ENCODE measurements at places on chromosomes 16 and 17.

DNA sequence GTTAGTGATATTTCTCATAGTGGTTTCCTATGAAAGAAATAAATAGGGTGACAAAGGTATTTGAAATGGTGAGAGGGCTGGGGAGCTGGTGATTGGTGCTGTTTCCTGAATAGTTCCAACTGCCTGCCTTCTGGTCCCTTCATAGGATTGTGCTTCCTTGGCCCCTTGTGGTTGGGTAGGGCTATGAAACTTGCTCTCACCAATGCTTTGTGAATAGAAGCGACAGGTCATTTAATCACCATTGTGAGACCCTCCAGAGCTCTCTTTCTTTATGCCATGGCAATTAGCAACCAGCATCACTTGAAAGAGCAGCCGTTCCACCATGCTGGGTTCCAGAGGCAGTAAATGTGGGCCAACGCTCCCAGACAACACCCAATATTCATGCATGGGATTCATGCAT lies 23.7 kb upstream of the WWOX start:
- no peak for DNase-seq

DNA sequence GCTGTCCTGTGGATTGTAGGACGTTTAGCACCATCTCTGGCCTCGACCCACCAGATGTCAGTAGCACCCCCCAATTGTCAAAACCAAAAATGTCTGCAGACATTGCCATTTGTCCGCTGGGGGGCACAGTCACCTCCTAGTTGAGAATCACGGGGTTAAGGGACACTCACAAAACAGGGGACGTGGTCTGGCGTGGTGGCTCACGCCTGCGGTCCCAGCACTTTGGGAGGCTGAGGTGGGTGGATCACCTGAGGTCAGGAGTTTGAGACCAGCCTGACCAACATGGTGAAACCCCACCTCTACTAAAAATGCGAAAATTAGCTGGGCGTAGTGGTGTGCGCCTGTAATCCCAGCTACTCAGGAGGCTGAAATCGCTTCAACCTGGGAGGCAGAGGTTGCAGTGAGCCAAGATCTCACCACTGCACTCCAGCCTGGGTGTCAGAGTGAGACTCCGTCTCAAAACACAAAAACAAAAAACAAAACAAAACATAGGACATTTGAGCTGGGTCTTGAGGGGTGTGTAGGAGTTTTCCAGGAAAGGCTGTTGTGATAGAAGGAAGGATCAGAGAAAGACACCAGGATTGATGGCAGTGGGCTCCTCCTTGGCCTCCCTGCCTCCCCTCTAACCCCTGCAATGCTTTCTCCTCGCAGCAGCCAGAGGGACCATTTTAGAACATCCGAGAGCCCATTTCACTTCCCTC lies 171.8 kb upstream of the GSE1 start:
- no peak for DNase-seq

- peak; percentile 39 for DNase-seq
These were observed 60.9 kb upstream of the TNRC6A start for GRCh38 chr16:24668481-24669061.

DNA sequence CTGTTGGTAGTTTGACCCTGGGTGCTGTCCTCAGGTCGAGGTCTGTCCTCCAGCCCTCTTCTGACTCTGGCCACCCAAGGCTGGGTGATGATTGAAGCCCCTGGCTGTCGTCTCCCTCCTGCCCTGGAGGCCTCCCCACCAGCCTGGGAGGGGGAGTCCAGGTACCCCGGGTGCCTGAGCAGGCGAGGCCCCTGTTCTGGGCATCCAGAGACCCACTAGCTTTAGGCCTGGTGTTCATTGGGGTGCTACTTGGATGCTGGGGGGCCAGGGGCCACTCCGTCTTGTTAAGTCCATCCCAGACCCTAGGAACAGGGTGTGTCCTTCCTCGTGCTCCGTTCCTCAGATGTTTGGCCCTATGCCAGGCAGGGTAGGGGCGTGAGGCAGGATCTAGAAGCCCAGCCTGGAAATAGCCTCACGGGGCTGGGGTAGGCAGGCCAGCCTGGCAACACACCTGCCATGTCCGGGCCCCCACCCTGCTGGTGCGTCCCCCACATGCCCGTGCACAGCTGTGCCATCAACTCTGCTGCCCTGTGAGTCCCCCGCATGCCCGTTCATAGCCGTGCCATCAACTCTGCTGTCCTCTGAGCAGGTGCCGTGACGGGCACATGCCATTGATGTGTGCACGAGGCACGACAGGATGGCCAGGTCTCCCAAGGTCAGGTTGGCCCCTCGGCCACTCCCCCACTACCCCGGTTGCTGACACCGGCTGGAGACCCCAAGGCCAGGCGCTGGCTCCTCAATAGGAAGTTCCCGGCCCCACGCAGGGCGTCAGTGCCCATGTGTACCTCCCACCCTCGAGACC lies 36.9 kb downstream of the GINS2 start:
- no peak for DNase-seq

GRCh38 chr17:3260600-3260999 lies 37.6 kb downstream of the OR3A1 start:
- DNase-seq = no peak

All from stimulated activated CD8-positive, alpha-beta memory T cell treated with anti-CD3 and anti-CD28 coated beads, Interleukin-15, amount 100 ng/mL, for 48 hours (primary cell).